D721Med (cell line): ENCODE measurements at places on chromosomes 16 and 17.
A peak's percentile ranks its signal among the peaks of the same experiment; 100 is the strongest.

- no peak for DNase-seq
Observed at GRCh38 chr16:66714654-66715307, 18.2 kb upstream of the CMTM4 start.

DNA sequence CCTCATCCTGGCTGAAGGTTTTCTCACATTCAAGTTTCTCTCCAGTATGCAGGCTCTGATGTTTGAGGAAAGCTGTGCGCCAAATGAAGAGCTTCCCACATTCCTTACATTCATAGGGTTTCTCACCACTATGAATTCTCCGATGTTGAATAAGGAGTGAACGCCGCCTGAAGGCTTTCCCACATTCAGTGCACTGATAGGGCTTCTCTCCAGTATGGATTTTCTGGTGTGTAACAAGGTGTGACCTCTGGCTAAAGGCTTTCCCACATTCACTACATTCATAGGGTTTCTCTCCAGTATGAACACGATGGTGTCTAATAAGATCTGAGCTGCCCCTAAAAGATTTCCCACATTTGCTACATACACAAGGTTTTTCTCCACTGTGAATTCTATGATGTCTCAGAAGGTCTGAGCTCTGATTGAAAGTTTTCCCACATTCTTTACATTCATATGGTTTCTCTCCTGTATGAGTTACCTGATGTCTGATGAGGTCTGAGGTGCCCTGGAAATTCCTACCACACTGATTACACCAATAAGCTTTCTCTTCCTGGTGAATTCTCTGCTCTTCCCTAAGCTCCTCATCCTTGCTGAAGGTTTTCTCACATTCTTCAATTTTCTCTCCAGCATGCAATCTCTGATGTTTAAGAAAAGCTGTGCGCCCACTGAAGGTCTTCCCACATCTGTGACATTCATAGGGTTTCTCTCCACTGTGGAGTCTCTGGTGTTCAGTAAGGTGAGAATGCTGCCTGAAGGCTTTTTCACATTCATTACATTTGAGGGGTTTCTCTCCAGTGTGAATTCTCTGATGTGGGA, 8.9 kb downstream of the ZNF594 start:
- DNase-seq = no peak

- no peak for DNase-seq
Observed at GRCh38 chr16:61798741-61799140, 237.5 kb downstream of the CDH8 start.

- no peak for DNase-seq
Observed at GRCh38 chr16:11033629-11034420, 89.5 kb downstream of the CLEC16A start.

- DNase-seq = no peak
Observed at GRCh38 chr17:31834448-31834847, 24.6 kb downstream of the COPRS start.

- DNase-seq = peak; percentile 20
Observed at GRCh38 chr16:77584205-77584859, 138.0 kb upstream of the NUDT7 start.

DNA sequence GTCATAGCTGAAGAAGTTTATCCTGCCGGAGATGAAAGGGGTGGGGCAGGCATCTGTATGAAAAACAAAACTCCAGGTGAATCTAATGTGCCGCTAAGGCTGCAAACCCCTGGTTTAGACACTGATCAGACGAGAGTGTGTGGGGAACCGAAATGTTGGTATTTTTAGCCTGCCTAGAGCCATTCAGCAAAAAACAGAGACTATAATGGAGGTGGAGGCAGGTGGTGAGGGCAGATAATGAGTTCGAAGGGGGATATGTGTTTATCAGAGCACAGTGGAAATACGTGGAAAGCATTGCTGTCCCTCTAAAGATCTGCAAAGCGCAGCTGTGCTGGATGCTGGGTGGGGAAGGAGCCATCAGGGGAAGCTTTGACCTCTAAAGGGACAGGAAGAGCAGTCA, 127.5 kb upstream of the WSCD1 start:
- DNase-seq = no peak
